Epithelial cell of alveolus of lung (primary cell): ENCODE measurements at places on chromosomes 7 and 10. TPM values are rescaled to one million over a fixed set of nuclear protein-coding genes. Genes with fewer than 3 reads are reported as not detected.

Gene ACBD7
- 0.40 and 1.9 TPM in 2 replicates for total RNA-seq

Gene PLXNA4
- total RNA-seq, result 0.65 and 2.7 TPM in 2 replicates

Gene SLC18A3
- not detected in 2 replicates for total RNA-seq

Gene SLC4A2
- 98.3 and 113 TPM in 2 replicates for total RNA-seq

Gene RELN
- total RNA-seq, result 0.65 and 2.7 TPM in 2 replicates

Gene PDK4
- 1.2 and 93.7 TPM in 2 replicates for total RNA-seq

Gene NAT16
- not detected in 2 replicates for total RNA-seq
